ENCODE measurements at places on chromosomes 7 and 10. TPM values are rescaled to one million over a fixed set of nuclear protein-coding genes. Genes with fewer than 3 reads are reported as not detected.

Gene CPED1
- 8.5 TPM for total RNA-seq

Gene HOXA9
- not detected for total RNA-seq

DNA sequence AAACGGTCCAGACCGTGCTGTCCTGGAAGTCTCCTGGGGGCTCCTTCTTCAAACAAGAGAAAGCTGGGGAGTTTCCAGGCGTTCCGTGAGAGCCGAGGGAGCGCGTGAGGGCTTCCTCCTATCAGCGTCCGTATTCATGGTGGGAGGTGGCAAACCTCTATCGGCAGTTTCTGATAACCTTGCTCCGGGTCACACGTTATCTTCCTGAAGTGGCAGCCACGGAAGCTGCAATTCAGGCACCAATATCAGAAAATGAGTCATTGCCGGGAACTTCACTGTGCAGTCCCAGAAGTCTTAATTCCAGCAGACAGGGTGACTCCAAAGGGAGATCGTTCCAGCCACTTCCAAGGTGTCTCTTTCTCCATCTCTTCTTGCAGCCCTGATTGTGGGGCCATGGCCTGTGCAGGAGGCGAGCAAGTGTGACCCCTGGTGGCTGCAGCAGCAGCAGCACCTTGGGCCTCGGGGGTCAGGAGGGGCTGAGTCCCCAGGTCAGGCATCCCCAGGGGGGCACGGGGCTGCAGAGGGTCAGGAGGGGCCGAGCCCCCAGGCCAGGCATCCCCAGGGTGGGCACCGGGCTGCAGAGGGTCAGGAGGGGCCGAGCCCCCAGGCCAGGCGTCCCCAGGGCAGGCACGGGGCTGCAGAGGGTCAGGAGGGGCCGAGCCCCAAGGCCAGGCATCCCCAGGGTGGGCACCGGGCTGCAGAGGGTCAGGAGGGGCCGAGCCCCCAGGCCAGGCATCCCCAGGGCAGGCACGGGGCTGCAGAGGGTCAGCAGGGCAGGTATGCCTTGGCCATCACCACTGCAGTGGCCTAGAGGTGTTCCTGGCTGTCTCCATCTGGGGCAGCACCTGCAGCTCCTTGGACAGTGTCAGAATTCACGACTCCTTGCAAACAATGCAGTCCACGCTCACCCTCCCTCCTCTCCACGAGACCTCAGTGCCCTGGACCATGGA, 538.7 kb downstream of the DNAJB6 start:
- DNase-seq, result no peak

- no peak for DNase-seq
These were observed 209.0 kb downstream of the CACNA2D1 start for GRCh38 chr7:82234457-82235049.

DNA sequence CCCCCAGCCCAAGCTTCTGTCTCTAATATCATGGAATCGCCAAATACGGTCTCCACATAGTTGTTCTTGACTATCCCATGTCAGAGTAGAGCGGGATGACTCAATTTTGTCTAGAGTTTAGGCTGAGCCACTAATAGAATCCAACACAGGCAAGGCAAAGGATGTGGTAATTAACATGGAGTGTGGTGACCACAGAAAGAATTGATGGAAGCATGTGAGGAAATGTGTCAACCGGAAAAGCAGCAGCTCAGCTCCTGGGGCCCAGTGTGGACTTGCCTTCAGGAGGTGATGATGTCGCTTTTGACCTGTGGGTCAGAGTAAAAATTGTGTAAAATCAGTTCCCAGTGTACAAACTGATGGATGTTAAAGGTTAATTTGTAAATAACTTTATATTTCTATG, 139.3 kb upstream of the KLF6 start:
- no peak for DNase-seq

DNA sequence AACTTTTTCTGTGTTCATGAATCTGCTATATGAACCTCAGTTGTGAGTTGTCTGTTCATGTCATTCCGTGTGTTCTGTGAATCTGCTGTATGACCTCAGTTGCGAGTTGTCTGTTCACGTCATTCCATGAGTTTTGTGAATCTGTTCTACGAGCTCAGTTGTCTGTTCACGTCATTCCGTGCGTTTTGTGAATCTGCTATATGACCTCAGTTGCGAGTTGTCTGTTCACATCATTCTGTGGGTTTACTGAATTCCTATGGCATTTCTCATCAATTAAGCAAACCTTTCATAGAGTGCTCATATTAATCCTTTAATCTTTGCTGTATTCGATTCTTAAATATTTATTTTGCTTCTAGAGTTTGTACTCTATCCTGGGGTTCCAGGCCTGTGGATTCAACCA, 150.6 kb downstream of the DIP2C start:
- DNase-seq, result no peak

- DNase-seq, result no peak
These were observed 79.5 kb upstream of the FAM20C start for GRCh38 chr7:112881-113280.

- DNase-seq, result no peak
These were observed 267.9 kb downstream of the MAGI2 start for GRCh38 chr7:79185605-79186004.

DNA sequence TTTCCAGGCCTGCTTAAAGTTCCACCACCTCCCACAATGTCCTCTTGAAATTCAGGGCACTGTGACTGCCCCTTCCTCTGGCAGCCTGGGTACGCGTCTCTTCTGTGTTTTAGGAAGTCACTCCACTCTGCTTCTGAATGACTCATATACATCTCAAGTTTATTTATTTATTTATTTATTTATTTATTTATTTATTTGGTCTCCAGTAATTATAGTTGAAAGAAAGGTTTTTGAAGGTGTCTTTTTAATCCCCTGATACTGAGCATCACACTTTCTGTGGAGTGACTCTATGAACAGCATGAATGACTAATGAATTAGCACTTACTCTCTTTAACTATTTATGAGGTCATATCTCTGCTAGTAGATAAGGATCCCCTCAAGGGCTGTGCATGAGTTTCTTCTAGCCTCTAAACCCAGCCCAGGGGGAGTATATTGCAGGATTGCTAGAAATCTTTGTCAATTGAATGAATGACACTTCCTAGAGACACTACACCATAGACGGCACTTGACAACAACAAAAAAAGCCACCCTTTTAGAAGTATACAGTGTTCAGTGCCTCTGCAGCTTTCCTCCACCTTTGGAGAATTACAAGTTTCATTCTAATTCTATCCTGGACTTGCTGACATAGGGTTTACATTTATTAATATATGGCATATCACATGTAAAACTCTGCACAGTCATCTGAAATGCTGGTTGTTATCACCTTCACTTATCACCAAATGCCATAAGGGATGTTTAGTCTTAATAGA, 2.1 kb downstream of the MACC1 start:
- DNase-seq, result no peak

DNA sequence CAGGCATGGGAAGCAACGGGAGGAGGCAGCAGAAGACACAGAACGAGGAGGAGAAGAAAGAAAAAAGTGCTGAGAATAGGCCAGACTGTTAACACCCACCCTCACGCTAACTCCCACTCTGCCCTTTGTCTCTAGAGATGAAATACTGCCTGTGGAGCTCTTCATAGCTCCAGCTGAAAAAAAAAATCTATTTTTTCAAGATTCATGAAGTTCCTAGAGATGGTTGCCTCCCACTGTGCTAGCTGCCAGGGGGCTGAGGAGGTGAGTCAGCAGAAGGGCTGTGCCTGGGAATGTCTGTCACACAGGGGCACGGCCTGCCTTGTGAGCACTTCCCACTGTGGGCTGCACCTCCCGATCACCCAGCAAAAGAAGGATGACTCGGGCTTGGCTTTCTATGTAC, 144.5 kb downstream of the RNF216 start:
- no peak for DNase-seq

- DNase-seq, result no peak
These were observed 36.1 kb upstream of the ZNF736 start for GRCh38 chr7:64277630-64278029.

- no peak for DNase-seq
These were observed 58.4 kb upstream of the PCGF5 start for GRCh38 chr10:91162050-91162494.

DNA sequence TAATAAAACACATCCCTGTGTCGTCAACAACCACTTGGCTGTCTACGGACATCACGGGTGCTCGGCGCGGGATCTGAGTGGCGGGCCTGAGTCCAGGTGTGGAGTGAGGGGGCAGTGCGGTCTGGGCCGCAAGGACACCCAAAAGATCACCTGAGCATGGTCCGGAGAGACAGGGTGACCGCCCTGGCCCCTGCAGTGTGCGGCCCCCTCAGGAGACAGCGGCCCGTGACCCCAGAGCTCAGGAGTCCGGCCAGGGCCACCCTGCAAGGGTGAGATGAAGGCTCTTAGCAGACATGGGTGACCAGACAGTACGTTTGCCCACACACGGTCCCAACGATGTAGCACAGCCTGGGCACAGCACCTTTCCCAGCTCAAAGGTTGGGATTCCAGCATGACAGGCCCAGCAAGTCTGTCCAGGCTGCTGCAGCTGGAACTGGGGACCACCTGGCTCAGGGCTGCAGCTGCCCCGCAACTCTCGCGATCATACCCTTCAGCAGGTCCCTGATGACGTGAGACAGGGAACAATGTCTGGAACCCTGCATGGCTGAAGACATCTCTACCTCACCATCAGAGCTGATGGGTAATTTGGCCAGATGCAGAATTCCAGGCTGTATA, 237.8 kb downstream of the ELFN1 start:
- no peak for DNase-seq

DNA sequence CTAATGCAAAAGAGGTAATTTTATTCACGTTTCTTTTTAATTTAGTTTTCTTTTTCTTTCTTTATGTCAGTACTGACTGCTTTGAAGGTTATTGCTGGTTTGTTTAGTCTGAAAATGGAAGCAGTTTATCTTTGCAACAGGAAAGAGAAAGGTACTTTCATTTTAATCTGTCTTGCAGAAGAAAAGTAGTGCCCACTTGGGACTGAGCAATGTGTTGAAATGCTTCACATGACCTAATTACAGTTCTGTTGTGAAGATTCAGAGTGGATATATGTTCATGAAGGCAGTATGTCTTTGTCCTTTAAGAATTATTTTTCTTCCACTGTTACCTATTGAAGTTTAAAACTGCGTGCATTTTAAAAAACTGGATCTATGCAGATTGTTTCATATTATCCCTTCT, 80.1 kb downstream of the ANKIB1 start:
- DNase-seq, result no peak

DNA sequence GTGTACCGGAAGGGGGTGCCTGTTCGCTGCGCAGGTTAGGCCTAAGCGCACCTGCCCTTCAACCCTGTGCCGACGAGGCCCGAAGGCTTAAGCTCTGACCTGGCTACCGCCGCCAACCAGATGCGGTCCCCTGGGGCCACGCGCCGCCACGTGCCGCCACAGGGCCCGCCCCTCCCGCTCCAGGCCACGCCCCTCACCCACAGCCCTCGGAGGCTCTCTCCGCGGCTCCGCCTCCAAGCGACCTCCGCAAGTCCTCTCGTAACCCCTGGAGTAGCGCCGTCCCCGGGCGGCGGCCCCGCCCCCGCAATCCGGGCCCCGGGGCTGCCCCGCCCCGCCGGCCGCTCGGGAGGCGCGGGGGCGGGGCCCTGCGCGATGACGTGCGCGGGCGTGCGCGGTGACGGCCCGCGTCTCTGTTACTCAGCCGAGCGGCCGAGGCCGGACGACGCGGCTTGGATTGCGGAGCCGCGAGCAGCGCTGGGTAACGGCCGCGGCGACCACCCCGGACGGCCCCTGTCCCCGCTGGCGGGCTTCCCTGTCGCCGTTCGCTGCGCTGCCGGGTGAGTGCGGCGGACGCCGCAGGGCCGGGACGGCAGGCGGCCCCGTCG, at the start of gene MAPK8:
TSS of gene MAPK8 (plus strand) at position 413 of the 605 bp plus-strand sequence. CDS start 94,984 bp downstream, outside the sequence.
- peak; percentile 94 for DNase-seq

GRCh38 chr10:3497581-3497980, 287.4 kb downstream of the KLF6 start:
- no peak for DNase-seq

GRCh38 chr7:128353610-128354009, 7.9 kb downstream of the PRRT4 start:
- no peak for DNase-seq

GRCh38 chr7:28378574-28379149, 33.7 kb upstream of the CREB5 start:
- no peak for DNase-seq

DNA sequence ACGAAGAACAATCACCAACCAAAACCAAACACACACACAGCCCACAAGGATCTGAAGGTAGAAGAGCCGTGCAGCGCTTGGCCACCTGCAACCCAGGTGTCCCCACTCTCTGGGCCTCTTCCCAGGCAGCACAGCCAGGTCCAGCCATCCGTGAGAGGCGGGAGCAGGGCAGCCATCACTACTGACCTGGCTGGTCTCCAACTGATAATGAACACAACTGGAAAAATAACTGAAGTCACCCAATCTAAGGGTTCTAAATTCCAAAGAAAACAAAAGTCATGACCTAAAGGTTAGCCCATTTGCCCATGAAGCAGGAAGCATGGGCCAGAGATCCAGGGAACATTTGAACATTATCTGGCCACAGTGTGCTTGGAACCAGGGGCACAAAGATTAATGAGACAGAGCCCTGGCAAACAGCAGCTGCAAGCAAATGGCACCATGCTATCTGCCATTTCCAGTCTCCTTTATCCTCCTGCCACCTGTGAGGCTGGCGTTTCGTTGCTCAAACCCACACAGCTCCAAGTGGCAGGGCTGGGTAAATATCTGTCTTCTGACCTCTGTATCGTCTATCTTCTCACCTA, 207.9 kb downstream of the TNS3 start:
- no peak for DNase-seq

DNA sequence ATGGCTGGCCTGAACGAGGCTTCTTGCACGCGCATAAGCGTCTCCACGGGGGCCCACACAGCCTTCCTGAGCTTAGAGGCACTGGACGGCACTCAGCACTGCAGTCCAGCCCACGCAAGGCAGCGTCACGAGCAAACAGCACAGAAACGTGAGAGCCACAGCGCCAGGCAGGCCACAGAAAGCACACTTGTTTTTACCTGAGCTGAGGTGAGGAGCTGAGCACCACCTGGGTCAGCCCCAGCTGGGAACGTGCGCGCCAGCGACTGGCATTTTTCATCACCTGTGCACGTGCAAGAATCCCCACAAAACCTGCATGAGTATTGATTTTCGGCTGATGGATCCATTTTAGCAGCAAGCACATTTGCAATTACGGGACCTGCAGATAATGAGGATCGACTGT, 26.7 kb downstream of the IQCE start:
- no peak for DNase-seq

- no peak for DNase-seq
These were observed 270.4 kb upstream of the PRKCQ start for GRCh38 chr10:6850452-6850851.

- no peak for DNase-seq
These were observed 4.4 kb upstream of the GALNTL5 start for GRCh38 chr7:151951672-151952338.

GRCh38 chr10:3239920-3240894, 67.6 kb upstream of the PITRM1 start:
- DNase-seq, result no peak

GRCh38 chr7:152366662-152367061, 69.1 kb downstream of the KMT2C start:
- DNase-seq, result no peak

GRCh38 chr10:95289003-95289920, 1.5 kb downstream of the PDLIM1 start:
- DNase-seq, result no peak

All from liver (tissue), 10 donors.